ENCODE measurements at places on chromosomes 3 and 15. TPM values are rescaled to one million over a fixed set of nuclear protein-coding genes. Genes with fewer than 3 reads are reported as not detected.

DNA sequence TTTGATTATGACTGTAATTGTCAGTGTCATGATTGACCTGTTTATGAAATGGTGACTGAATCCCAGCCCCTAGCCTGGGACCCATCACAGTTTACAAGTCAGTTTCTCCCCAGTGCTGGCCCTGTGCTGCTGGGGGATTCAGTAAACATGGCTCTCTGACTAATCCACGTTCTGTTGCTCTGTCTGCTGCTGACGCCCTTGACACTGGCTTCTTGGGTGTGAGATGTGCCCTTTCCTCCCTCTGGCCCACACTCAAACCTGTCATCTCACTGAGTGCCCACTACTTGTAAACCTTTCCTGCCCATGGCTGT lies 84.2 kb downstream of the COL6A5 start:
- DNase-seq: no peak

DNA sequence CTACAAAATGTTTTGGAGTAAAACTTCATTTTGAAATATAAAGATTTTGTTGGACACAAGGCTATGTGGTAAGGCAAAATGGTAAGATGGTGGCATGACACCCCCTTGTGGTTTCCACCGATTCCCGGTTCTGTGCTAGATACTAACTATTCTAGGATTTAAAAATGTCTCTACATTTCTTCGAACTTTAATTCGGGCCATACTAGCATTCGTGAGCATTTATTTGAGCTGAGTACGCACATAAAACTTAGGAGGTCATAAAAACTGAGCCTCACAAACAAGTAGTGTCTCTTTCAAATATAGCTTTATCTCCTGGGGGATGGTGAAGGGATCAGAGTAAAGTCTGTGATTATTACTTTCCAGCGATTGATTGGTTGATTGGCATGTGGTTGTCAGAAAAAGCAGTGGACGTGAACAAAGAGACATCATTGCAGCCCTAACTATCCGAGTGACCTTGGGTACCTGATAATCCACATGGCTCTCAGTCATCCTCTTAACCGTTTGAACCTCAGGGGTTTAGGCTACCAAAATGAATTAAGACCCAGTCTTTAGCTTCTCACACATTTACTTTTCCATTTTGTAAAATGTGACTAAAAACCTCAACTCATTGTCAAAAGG lies 1.1 kb upstream of the ZNF639 start:
- DNase-seq: peak; percentile 42

GRCh38 chr3:31789429-31789828 lies 191.6 kb downstream of the OSBPL10 start:
- no peak for DNase-seq

GRCh38 chr3:153852355-153852754 lies 268.8 kb upstream of the ARHGEF26 start:
- no peak for DNase-seq

DNA sequence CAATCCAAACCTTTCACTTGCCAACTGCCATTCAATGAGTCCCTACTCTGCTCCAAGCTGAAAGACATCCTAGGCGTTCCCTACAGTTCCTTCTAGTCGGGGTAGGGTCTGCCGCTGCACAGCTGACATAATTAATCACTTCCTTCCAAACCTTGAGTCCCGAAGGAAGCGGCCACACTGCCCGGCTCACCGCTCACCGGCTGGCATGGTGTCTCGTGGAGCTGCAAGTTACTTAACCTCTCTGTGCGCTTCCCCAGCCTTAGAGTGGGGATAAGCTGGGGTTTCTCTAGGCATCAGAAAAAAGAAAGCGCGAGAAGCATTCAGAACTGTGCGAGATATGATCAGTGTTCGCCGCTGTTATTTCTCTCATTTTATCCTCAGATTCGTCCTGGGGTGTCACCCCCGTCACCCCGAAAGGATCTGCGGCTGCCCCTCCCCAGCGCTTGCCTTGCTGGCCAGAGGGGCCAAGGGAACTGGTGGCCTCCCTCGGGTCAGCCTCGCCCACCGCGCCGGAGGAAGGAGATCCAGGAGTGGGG lies 748 bp downstream of the MRPS25 start:
- peak; percentile 35 for DNase-seq

- DNase-seq: no peak
Observed at GRCh38 chr3:62090066-62090465, 283.3 kb downstream of the FEZF2 start.

DNA sequence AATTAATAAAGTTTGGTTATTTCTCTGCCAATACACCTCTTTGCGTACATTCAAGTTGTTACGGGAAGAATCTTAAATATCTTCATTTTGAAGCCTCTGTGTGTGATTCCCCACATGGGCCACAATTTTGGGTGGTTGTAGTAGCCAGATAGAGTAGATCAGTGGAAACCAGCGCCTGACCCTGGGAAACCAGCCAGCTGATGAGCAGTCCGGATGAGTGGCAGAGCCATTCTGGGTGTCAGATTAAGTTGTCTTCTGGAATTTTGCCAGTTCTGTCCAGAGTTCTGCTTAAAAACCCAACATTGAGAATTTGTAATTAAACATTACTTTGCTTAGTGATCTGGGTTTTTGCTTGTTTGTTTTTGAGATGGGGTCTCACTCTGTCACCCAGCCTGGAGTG lies 49.7 kb downstream of the MRPS25 start:
- DNase-seq: no peak

- no peak for DNase-seq
Observed at GRCh38 chr15:62505762-62506161, 340.7 kb upstream of the C2CD4B start.

- DNase-seq: no peak
Observed at GRCh38 chr3:107679921-107680320, 157.2 kb downstream of the BBX start.

GRCh38 chr3:63353383-63353782 lies 75.3 kb downstream of the SYNPR start:
- no peak for DNase-seq

DNA sequence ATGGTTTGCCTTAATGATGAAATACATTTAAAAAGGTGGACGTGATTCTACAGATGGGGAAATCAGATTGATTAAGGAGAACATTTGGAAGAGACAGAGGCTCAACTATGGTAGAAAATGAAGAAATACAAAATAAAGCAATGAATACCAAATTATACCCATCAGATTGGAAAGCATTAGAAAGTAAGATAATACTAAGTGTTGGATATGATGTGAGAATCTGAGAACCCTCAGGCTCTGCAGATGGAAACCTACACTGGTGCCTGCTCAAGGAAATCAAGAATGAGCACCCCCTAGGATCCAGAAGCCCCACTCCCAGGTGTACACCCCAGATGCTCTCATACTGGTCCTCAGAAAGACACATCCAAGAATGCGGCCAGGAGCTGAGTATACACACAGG lies 4.6 kb downstream of the FAM174B start:
- DNase-seq: no peak

DNA sequence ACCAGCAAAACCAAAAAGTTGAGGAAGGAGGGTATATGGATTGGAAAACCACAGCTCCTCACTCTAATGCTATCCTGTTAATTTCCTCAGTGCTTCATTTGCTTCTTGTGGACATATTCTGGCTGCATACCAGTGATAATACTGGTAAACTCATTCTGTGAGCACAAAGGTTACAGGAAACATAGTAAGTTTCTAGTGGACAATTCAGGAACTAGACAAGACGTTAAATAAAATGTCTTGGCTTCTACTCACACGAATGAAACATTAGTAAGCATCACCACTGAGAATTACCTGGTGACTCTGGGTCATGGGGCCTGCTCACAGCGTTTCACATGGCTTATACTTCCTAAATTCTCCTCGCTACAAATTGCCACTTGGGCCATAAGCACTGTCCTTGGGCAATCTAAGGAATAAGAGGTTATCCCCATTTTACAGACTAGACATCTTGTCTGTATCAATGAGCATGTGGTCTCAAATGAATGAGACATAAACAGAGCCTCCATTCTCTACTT lies 20.1 kb upstream of the PPIB start:
- DNase-seq: no peak

DNA sequence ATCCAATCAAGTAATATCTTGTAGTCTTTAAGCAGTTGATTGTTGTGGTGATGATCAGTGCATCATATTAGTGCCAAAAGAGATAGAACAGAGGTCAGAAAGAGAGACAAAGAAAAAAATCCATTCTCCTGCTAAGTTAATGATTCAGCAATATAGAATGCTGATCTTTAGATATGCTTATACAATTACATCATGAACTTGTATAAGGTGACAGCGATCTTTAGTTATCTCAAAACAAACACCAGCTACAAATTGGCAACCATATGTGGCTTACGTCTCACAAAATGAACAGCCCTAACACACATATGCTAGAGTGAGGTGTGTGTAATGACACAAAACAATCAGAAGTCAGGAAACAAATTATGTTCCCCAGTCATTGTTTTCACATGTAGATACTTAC lies 12.5 kb downstream of the LSAMP start:
- no peak for DNase-seq

Gene CCR8
- not detected for total RNA-seq

Gene GPR176
- total RNA-seq: 0.38 TPM

Gene IMPG2
- total RNA-seq: 0.72 TPM

Gene PAQR5
- 1.1 TPM for total RNA-seq

Data from natural killer cell (primary cell).